ENCODE measurements at places on chromosomes 2 and 18.

GRCh38 chr2:186714611-186715010 is 20.8 kb downstream of the FAM171B start:
- DNase-seq: no peak

DNA sequence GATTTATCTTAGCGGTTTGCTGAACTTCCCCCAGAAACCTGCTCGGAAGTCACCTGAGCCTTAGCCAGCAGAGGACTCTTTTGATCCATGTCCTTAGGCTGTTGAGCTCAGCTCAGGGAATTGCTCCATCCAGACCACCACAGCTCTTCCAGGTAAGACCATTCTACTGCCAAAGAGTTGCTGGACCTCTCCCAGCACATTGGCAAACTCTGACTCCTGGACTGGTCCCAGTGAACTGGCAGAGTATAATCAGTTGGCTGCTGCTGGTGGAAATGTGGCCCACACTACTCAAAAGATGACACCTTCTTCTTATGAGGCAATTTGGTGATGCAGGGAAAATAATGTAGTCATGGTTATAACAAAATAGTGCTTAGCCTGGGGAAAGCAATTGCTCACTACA is 308.8 kb upstream of the FIGN start:
- DNase-seq: no peak

DNA sequence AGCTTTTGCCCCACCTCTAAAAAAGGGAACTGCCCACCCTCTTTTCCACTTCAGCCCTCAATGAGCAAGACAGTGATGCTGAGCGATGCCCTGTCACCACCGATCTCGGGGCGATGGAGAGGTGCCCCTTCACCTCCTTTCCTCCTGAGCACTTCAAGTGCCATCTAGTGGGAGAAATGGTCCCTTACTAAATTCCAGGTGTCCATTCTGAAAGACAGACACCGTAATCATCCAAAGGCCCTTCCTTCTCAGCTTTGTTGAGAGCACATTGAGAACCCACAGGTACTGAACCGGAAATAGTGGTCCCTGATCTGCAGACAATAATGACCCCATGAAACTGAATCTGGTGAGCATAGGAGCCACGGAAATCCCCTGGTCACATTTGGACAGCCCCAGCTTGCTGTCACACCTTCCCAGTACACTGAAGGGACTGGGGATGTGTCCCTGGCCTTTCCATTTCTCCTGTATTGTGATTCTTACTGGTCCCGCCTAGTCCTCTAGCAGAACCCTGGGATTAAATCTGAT is 38.5 kb downstream of the KCTD18 start:
- peak; percentile 3 for DNase-seq

DNA sequence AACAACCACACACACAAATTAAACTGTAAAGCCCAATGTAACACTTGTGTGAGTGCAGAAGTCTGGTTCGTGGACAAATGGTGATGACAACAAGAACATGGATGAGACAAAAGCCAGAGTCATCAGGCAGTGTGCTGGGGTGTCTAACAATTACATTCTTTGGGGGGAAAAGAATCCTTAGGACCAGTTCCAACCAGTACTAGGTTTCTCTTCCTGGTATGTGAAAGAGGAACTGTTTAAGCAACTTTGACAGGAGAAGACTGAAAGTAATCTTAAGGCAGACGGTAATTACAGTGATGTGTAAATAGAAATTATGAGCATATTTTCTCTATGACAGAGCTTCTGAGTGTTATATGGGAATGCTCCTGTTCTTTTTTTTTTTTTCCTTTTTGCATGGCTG is 133.4 kb downstream of the AFF3 start:
- no peak for DNase-seq

DNA sequence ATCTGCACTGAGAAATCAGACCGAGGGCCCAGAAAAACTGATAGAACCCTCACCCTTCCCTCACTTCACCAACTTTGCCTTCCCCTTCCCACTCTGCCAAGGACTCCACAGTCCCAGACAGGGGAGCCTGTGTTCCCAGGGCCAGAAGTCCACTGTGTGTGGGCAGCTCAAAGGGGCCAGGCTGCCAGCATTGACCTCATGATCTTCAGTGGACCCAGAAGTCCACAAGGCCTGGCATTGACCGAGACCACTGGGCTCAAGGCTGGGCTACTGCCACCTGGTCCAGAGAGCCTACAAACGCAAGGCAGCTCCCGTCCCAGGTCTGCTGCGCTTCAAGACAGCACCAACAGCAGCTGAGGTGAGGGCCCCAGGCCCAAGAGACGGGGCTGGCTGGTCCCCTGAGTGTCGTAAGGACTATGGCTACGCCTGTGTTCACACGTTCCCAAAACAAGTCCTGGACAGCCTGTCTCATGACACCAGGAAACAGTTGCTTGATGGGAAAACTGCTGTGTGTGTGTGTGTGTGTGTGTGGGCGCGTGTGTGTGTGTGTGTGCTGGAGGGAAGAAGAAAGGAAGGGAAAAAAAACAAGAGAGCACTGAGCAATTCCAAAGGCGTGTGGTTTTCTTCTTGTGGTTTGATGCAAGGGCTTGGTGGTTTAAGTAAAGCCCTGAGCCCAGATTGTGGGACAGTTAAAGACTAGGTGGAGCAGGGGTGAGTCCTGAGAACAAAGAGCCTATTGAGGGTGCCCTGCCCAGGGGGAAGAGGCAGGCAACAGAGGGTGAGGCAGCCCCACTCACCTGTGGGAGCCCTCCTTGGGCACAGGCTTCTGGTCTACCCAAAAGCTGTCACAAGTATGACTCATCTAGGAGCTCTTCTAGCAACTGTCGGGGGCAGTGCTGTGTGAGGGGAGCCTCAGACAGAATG is 46.6 kb upstream of the ZBTB7C start:
- DNase-seq: no peak

GRCh38 chr18:67159662-67160061 is 356.9 kb downstream of the DSEL start:
- DNase-seq: no peak

- DNase-seq: no peak
These were observed 27.4 kb upstream of the EIF2AK3 start for GRCh38 chr2:88654714-88655113.

GRCh38 chr18:21303895-21304294 is 61.9 kb downstream of the GREB1L start:
- DNase-seq: no peak

- no peak for DNase-seq
These were observed 173.4 kb upstream of the TRIB2 start for GRCh38 chr2:12543076-12543977.

DNA sequence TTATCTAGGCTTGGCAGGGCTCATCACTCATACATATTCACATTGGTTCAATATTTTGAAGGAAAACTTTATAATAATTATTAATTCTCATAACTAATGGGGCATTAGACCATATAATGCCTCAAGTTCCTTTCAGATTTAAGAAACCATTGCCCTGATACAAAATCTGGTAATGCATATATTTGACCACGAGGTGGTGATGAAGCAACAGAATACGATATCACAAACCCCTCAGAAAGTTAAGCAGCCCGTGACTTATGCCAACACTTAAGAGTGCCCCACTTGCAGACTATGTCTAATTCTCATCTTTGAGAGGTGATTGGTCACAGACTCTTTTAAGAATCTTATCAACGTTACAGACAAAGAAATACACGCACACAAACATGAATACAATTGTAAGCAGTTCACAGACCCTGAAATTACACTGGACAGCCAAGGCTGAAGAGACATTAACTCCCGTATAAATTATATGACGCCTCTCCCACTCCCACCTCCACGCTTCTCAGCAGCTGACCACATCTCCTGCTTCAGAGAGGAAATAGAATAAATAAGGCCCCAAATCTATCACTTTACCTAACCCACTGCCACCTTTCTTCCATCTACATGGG is 20.7 kb upstream of the DNAH6 start:
- no peak for DNase-seq

GRCh38 chr18:60311676-60312360 is 60.8 kb downstream of the MC4R start:
- DNase-seq: no peak

DNA sequence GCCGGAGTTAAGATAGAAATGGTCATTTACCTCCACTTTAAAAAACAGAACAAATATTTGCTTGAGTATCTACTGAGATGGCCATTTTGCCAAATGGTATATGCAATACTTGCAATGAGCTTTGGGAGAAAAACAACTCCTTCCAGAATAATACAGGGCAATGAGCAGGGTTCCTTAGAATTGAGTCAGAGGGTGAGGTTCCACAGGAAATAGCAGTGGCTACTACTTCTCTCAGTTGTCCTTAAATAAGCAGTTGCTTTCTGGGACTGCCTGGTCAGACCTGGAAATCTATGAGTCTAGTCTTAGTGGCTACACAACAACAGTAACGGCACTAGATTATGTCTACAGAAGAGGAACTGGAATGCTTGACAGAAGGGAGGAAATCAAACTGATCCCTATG is 80.9 kb upstream of the CCDC85A start:
- DNase-seq: no peak

GRCh38 chr18:10094154-10094553 is 180.3 kb downstream of the VAPA start:
- no peak for DNase-seq

DNA sequence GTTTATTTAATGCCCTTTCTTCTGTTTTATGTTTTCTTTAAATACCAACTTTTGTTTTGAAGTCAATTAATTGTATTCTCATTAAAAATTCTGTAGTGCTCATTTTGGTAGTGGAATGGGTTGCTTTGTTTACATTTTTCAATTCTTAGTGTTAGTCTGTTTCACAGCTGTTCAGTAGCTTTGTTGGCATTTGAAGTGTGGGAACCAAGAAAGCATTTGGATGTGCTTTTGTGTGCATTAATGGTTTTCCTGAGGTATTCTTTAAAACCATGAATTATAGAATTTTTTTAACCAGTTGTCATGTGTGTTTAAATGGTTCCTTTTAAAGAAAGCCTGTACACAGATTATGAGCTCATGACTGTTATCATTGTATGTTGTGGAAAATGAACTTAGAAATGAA is 19.7 kb downstream of the MIB1 start:
- no peak for DNase-seq

GRCh38 chr2:169966454-169966853 is 139.2 kb downstream of the UBR3 start:
- no peak for DNase-seq

DNA sequence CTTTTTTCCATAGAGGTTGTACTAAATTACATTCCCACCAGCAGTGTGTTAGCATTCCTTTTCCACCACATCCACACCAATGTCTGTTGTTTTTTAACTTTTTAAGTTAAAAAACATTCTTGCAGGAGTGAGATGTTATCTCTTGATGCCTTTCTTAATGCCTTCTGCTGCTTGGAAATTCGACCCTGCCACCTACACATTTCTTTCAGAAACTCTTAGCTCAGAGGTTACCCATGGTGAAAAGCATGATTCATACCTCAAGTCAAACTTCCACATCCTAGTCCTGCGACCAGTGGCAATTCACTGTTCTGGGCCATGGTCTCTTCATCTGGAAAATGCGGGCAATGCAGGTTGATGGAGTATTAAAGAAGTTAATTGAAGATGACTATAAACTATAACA is 12.7 kb upstream of the HNMT start:
- DNase-seq: no peak

DNA sequence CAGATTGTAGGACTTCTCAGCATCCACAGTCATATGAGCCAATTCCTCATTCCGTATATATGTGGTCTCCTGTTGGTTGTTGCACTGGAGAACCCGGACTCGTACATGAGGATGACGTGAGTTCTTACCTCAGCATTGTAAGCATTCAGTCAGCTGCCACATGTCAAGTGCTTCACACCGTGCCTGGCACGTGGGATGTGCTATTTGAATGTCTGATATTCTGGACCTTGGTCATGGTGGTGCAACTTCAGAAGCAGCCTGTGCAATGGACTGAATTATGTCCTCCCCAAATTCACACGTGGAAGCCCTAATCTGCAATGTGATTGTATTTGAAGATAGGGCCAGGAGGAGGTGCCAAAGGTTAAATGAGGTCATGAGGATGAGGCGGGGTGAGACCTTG is 32.1 kb downstream of the PTGR3 start:
- DNase-seq: no peak

DNA sequence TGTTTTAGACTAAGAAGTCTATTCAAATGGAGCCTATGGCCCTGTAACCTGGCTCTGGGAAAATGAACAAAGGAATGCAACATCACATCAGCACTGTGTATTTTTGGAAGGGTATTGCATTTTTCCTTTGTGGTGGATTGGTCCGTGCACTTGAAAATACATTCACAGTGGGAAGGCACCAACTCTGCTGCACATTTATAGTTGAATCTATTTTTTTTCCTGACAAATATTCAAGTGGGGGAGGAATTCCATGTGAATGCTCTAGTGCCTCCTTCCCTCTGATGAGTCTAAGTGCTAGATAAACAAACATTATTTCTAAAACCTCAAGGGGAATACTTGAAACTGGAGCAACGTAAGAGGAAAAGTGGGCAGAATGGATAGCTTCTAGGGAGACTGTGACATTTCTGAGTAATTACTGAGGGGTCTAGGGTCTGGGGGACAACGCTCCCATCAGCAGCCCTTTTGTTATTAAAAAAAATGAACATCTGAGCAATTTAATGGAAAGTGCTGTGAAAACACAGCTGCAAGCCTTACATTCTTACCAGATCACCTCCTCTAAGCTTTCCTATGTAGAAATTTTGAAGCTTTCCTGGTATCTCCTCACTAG is 208.2 kb downstream of the SLC8A1 start:
- DNase-seq: no peak

GRCh38 chr18:44548291-44549221 is 132.1 kb upstream of the SETBP1 start:
- no peak for DNase-seq

DNA sequence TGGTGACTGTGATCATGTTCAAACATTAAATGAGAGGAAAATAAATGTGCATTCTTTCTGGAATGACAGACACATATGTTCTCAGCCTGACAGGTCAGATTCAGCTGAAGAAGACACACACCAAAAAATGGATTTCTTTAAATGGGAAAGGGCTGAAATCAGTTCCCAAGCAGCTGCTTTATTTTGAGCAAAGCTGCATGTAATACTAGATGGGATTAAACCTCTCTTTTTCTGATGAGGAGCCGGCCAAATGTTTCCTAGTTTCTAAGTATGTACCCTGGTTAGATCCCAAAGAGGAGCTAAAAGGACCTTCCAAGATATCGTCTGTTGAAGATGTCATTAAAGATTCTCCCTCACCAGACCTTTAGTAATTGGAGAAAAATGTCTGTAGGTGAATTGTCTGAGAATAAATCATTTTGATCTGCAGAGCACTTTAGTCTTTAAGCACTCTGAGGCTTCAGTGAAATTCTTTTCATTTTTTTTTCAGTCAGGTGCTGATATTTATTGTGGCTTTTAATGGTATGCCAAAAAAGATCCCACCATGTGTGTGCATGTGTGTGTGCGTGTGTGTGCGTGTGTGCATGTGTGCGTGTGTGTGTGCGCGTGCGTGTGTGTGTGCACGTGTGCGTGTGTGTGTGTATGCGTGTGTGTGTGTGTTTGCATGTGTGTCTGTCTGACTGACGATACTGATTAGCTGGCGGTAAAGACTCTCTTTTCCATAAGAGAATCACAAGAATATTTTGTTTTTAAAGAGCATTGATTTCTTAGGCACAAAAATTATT is 175.8 kb downstream of the IRS1 start:
- DNase-seq: no peak

DNA sequence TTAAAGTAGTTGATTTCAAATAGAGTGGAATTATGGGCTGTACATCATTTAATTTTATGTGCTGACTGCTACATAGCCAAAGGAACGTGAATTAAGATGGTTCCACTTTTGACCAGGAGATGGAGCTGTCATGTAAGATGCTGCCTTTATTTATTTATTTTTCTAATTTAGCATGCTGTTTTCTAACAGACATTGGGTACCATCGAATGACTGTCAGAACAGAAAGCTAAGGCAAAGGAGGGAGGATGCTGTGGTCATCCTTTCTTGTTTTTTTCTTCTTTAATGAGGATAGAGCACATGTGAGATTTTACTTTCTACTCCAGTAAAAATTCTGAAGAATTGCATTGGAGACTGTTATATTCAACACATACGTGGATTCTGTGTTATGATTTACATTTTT is at the start of gene SCN2A:
TSS of gene SCN2A (plus strand) at position 185 of the 400 bp plus-strand sequence. CDS start 56,410 bp downstream, outside the sequence.
- no peak for DNase-seq

All from activated CD4-positive, CD25-positive, alpha-beta regulatory T cell (primary cell).